ENCODE measurements at places on chromosomes 2 and 18.

GRCh38 chr2:167550448-167550847, 662.2 kb downstream of the XIRP2 start:
- DNase-seq, result no peak

DNA sequence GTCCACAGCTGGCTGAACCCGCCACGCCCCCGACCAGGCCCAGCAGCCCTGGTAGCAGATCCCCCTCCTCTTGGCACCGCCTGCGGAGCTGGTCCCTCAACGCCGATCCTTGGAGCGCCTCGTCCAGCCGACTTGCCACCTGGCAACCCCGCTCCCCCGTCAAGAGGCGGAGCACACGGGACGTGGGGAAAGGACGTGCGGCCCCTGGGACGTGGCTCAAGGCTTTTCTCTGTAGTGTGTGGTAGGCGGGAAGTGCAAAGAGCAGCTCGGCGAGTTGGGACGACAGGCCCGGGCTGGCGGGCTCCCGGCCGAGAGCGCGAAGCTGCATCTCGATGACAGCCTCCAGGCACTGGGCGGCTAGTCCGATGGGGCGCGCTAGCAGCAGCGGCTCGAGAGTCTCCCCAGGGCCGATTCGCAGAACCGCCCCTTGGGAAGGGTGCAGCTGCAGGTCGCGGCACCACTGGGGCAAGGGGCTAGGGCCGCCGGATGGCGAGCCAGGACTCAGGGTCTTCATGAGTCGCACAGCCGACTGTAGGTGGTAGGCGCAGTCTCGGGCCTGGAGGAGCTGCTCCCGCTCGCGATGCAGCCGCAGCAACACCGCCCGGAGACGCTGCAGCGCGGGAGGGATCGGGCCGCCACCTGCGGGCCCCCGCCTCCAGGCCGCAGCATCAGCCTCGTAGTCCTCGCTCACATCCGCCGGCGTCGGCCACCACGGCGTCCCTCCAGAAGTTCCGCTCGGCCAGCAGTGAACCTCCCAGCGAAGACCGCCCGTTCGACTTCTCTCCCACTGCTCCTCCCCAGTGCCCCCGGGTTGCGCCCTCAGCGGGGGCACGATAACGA, 617 bp downstream of the CCDC142 start:
- DNase-seq, result no peak

DNA sequence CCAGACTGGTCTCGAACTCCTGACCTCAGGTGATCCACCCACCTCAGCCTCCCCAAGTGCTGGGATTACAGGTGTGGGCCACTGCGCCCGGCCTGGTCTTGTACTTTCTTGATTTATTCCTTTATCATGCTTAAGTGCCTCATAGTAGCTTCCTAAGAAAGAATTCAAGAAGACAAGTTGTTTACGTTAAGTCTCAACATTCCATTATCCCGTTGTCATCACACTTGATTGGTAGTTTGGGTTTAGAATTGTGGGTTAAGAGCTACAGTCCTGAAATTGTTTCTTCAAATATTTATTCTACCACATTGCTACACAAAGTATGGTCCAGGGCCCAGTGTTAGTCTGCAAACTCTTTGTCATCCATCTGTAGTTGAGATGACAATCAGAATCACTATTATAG, 194.0 kb downstream of the VWC2L start:
- DNase-seq, result no peak

- no peak for DNase-seq
These were observed 71.7 kb downstream of the HPCAL1 start for GRCh38 chr2:10374362-10374943.

GRCh38 chr2:9517118-9517782, 38.4 kb downstream of the ADAM17 start:
- DNase-seq, result no peak

DNA sequence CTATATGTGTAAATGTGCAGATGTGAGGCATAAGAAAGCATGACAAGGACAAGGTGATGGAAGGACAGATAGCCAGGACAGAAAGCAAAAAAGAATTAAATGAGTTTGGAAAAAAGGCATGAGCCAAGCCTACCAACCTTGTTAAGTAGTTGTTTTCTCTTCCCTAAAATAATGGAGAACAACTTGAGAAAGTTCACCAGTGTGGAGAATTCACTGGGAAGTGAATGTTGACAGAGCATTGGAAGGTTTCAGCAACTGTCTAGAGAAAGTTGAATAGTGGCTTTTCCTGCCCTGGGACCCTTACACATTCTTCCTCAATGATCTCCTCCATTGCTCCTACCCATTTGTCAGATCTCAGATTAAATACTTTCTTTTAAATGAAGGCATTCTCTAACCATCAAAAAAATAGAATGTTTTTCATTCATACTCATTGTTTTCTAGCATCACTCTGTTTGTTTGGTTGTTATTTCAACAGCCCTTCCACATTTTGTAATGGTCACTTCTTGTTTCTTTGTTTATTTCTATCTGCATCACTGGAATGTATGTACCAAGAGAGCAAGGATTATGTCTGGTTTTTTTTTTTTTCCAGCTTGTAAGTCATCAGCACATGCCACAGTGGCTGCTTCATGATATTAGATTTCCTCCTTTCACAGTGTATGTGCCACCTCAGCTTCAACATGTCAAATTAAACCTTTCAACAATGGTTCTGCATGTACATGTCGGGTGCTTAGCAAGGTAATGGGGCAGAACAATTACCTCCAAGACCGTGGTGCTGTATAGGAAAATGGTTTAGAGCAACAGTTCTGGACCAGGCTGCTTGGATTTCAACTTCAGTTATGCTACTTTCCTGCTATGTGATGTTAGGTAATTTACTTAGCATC, 586.0 kb upstream of the VRK2 start:
- DNase-seq, result no peak

GRCh38 chr18:47413327-47413726, 161.9 kb upstream of the SKOR2 start:
- peak; percentile 6 for DNase-seq

DNA sequence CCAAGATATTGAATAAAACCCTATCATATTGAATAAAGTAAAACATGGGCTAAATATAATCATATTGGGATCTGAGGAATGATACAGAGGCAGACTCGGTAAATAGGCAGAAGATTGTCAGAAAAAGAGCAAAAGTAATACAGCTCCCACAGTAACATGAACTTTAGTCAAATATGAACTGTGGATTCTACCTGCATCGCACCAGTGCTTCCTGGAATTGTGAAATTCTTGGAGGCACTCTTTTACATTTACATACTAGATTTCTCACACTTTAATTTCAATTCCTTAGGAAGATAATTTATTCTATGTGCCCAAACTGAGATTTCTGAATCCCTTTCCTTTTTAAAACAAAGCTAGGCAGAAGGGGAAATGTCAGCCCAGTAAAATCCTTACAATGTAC, 325.1 kb upstream of the SLC39A10 start:
- DNase-seq, result no peak

- no peak for DNase-seq
These were observed 43.5 kb downstream of the DHRS9 start for GRCh38 chr2:169112841-169113240.

DNA sequence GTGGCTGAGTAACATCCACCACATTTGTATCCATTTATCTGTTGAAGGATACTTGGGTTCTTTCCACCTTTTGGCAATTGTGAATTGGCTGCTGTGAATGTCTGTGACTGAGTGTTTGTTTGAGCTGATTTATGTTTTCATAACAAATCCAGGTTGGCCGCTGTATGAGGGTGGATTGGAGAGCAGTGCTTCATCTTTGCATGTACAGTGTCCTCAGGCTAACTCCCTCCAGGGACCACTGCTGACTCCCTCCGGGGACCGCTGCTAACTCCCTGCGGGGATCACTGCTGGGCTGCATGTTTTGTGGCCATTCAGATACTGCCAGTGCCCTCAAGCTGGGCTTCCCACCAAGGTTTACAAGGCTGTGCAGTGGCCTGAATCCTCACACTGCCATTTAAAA, 10.2 kb downstream of the BOK start:
- DNase-seq, result no peak

- peak; percentile 95 for DNase-seq
These were observed 34.7 kb downstream of the RALB start for GRCh38 chr2:120287183-120288015.

DNA sequence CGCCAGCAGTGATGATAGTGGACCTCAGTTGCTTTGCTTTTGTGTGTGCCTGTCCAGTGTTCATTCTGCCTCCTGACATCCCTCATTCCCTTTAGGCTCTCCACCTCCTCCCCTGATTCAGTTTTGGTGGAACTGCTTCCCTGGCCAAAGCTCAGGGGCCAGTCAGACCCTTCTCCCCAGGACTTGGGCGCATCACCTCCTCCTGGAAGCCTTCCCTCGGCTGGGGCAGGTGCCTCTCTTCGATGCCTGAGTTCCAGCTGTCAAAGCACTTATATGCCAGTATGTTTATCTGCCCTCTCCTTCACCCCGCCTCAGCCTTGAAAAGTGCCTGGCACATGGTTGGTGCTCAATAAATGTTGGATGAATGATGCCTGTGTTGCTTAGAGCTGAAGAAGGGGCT, 11.5 kb downstream of the NMUR1 start:
- no peak for DNase-seq

GRCh38 chr2:207423886-207424285, 105.9 kb upstream of the CREB1 start:
- peak; percentile 99 for DNase-seq

DNA sequence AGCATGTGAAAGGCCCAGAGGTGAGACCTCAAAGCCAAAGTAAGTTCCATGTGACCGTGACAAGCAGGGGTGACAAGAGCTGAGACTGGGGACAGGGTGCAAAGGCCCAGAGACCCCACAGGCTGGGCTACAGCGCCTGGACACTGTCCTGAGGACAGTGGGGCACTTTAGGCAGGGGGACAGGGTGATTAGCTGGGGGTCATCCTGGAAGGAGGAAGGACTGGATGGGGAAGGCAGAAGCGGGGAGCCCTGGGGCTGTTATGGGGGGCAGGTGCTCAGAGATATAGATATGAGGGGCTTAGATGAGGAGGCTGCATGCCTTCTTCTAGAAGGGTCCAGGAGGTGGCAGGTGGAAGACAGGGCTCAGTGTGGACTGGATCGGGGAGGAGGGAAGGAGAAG, 31.5 kb downstream of the KIF1A start:
- no peak for DNase-seq

- DNase-seq, result no peak
These were observed 21.4 kb upstream of the TDRD15 start for GRCh38 chr2:21102356-21102755.

GRCh38 chr2:168035458-168035857, 211.9 kb downstream of the STK39 start:
- DNase-seq, result no peak

GRCh38 chr2:221467610-221468009, 104.5 kb downstream of the EPHA4 start:
- DNase-seq, result peak; percentile 69

GRCh38 chr2:240803191-240803590, 16.8 kb downstream of the KIF1A start:
- no peak for DNase-seq

DNA sequence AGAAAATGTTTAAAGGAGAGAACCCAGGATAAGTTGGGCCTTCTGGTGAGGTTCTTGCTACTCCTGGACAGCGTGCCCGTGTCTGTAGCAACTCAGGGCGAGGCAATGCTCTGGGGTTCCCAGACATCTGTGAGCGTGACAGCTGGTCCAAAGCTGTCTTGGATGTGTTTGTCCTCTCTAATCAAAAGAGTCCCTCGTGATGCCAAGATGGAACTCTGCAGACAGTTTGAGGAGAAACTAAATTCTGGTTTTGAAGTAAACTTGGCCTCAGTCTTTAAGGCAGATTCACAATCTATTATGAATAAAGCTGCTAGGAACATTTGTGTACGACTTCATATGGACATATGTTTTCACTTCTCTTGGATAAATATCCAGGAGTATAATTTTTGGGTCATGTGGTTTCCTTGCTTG, 47.3 kb downstream of the TMEM17 start:
- no peak for DNase-seq

DNA sequence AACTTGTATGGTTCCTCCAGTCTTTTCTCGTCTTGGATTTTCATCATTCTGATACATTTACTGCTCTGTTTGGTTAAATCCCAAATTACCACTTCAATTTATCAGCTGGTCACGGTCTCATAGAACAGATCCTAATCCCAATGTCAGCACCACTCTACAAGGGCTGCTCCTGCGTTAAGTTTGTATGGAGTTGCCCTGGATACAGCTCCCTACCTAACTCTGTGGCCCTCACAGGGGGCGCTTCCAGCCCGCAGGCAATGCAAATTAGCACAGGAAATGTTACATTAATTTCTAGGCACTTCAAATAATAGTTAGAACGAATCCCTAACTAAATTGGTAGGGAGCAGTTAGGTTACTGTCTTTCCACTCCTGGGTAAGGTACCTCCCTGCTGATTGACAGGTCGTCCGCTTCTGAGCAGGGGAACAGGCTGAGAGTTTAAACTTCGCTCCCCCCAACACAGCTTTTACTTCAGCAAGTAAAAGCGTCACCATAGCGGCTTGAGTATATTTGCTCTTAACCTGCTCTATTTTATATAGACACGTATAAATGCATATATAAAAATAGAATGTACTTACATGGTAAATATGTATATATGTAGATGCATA, 238.5 kb upstream of the FANCL start:
- no peak for DNase-seq

DNA sequence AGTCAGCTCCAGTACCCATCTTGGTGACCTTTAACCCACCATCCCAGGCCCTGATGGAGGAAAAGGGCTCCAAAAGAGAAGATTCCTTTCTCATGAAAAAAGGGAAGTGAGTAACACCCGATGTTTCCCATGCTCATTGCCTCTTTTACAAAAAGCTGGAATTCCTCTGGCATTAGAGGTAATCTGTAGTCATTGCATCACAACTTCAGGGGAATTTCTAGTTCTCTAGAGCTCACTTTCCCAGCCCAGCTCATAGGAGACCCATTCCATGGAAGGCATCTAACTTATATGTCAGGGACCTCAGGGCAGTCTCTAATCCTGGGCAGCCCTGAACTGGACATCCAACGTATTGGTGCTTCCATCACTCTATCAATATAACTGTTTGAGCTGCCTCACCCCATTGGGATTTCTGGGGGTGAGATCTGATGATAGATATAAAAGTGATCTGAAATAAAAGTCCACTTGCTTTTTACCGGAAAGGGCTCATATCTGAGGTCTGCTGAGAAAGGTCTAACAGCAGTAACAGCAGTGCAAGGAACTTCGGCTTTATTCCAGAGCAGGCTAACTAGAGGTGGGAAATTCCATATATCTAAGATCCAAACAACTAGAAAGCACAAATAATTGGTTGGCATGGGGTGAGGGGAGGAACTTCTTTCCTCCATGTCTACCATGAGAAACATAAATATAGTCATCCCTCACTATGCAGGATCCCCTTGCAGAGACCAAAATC, 106.1 kb downstream of the ETAA1 start:
- DNase-seq, result peak; percentile 83

- DNase-seq, result peak; percentile 60
These were observed 159.5 kb downstream of the COL4A4 start for GRCh38 chr2:227004482-227004881.

DNA sequence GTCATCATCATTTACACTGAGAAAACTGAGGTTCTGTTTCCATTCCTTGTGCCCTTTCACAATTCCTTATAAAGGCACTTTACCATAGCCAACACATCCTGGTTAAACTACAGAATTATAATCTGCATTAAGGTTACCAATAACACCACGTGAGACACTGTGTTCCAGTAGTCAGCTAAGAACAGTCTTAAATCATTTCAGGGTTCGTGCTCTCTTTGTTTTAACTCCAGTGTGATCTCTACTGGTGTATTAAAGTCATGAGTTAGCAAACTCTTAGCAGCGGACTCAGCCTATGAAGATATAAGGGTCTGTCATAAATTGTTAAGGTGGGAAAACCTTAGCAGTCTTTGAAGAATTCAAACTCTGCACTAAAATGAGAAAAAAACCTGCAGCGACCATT, 53.0 kb downstream of the TCF4 start:
- no peak for DNase-seq

All from RPMI7951 (cell line).